ENCODE measurements at places on chromosomes 4 and X. TPM values are rescaled to one million over a fixed set of nuclear protein-coding genes. Genes with fewer than 3 reads are reported as not detected.

The SOX3 gene
- total RNA-seq: not detected

The LONRF3 gene
- total RNA-seq: 16.2 TPM

The GPC3 gene
- 2.1 TPM for total RNA-seq

The ZNF718 gene
- 5.2 TPM for total RNA-seq

The ATP2B3 gene
- total RNA-seq: 0.07 TPM

The ARL13A gene
- total RNA-seq: not detected

The TMEM192 gene
- total RNA-seq: 18.7 TPM

The VGLL1 gene
- not detected for total RNA-seq

The TBC1D19 gene
- total RNA-seq: 3.7 TPM

The WDR17 gene
- 4.9 TPM for total RNA-seq

The DOK7 gene
- 0.39 TPM for total RNA-seq

The NALF2 gene
- total RNA-seq: 0.98 TPM

The VCX2 gene
- total RNA-seq: not detected

The TLR2 gene
- total RNA-seq: 12.9 TPM

GRCh38 chr4:118981839-118982381 is 93.3 kb downstream of the SYNPO2 start:
- DNase-seq: peak; percentile 70

DNA sequence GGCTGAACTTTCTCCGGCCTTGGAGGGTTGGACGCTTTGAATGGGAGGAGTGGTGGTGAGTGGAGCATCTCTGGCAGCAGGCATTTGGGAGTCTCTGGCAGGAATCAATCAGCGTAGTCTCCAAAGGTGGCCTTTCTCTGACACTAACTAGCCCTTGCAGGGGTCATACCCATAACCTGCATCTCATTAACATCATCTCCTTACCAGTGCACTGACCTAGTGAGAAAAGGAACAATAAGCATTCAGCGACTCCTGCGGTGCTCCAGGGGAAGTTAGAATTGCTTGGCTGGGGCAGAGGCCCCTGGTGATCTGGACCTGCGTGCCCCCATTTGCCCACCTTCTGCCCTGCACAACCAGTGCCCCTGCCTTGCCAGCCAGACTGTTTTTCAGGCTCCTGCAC is 161.9 kb downstream of the PTTG2 start:
- no peak for DNase-seq

- no peak for DNase-seq
Measured at GRCh38 chrX:131837325-131837724, 185.8 kb upstream of the STK26 start.

GRCh38 chr4:16759931-16760582 is 138.4 kb downstream of the LDB2 start:
- no peak for DNase-seq

GRCh38 chr4:72375073-72375736 is 193.8 kb downstream of the ADAMTS3 start:
- DNase-seq: no peak

- DNase-seq: no peak
Measured at GRCh38 chr4:186852073-186852420, 128.4 kb upstream of the FAT1 start.

DNA sequence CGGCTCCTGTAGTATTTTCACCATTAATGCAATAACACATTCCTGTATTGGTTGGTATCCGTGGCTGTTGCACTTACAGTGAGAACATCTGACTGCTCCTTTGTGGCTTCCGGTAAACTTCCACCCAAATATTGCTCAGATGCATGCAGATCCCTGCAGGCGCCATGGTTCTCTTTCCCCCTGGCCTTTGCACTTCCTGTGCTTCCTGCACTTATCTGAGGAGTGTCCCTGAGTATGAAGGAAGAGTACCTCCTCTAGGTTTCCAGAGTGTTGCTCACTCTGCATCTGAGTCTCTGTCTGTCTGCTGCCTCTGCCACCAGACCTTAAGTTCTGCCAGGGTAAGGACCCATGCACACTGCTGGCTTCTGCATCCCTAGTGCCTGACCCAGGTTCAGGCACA is 117.2 kb upstream of the SLC34A2 start:
- no peak for DNase-seq

GRCh38 chr4:102789317-102789717 is 28.5 kb upstream of the MANBA start:
- DNase-seq: no peak

DNA sequence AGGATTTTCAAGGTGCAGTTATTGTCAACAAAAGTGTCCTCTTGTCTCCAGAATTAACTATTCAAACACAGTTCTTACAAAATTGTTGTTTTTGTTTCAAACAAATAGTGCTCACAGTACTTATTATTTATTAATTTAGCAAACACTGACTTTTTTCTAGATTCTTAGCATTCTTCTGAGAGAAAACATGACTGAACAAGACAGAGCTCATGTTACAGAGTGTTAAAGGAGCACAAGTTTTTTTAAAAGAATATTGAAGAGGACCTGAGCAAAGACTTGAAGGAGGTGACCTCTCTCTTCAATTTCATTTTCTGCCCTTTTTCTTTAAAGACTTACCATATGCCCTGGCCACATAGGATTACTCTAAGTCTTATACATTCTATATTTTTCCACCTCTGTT is 2220.3 kb upstream of the AGA start:
- DNase-seq: no peak

DNA sequence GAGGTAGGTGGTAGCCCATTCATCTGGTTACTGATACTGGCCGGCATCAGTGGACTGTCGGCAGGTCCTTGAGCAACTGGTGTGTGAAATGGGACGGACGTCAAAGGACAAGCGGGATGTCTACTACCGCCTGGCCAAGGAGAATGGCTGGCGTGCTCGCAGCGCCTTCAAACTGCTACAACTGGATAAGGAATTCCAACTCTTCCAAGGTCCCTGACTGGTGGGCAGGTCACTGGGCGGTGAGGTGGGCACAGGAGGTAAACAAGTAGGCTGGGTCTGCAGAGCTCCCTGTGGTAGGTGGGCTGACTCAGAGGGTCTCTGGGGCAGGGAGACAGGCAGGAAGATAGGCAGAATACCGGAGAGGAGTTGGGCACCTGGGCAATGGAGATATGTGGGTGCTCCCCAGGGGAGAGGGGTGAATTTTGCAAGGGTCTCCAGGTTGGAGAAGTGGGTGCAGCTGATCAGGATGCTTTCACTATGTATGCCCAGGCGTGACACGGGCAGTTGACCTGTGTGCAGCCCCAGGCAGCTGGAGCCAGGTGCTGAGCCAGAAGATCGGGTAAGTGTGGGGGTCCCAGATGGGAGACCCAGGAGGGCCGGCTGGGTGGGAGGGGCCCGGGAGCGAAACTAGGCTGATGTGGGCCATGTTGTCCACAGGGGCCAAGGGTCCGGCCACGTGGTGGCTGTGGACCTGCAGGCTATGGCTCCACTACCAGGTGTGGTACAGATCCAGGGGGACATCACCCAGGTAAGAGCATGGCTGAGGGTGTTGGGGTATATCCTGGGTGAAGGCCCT is 2.2 kb downstream of the FTSJ1 start:
- no peak for DNase-seq

GRCh38 chr4:15769202-15769601 is 8.9 kb upstream of the CD38 start:
- DNase-seq: no peak

- no peak for DNase-seq
Measured at GRCh38 chrX:17440258-17440657, 65.3 kb downstream of the NHS start.

GRCh38 chr4:185700630-185701029 is 111.4 kb downstream of the SORBS2 start:
- no peak for DNase-seq

DNA sequence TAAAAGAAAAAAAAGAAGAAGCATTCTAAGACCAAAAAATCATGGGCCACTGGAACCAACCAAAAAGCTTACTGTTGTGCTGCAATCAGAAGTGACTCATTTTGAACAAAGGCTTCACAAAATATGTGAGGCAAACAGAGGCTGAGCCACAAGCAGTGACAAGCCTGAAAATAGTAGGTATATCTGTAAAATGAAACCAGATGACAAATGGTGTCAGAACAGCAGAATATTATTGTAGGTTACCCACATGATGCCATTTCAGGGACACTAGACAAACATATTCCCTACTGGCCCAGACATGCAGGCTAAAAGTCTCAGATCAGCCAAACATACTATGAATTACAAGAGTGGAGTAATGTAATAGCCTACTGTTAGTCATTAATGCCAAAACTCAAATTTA is 1301.8 kb upstream of the DIAPH2 start:
- DNase-seq: no peak

- no peak for DNase-seq
Measured at GRCh38 chr4:184103527-184104264, 114.0 kb downstream of the ENPP6 start.

- DNase-seq: no peak
Measured at GRCh38 chr4:182338063-182338462, 94.9 kb downstream of the TENM3 start.

- DNase-seq: no peak
Measured at GRCh38 chr4:53575552-53575951, 15.7 kb downstream of the LNX1 start.

DNA sequence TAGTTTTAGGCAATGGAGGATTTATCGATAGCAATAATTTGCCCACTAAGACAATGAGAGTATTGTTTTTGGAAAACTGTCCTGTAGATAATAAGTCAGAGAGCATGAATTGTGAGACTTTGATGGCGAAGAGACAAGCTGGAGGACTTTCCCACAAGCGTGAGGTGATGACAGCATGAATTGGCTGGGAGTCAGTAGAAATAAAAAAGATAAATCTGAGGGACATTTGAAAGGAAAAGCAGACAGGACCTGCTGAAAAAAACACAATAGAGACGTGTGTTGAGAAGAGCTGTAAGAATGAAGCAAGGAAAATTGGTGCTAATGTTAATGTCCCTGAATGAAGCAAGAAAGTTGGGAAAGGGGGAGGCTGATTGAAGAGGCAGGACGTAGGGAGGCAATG is 233.5 kb downstream of the DCTD start:
- DNase-seq: no peak

DNA sequence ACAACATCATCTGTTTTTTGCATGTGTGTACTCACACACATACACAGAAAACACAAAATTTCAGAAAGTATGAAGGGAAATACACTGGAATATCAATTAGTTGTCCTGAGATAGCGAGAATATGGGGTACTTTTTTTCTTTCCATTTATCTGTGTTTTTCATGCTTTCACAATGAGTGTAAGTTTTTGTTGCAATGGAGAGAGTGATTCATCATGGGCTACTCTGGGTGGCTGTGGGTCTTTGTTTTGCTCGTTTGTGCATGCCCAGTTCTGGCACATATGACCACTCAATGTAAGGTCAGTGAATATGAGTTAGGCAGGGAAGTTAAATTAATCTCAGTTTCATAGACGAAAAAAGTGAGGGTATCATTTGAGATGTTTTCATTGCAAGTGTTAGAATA is 26.9 kb downstream of the XK start:
- no peak for DNase-seq

- DNase-seq: no peak
Measured at GRCh38 chr4:159201168-159201567, 98.3 kb downstream of the RAPGEF2 start.

DNA sequence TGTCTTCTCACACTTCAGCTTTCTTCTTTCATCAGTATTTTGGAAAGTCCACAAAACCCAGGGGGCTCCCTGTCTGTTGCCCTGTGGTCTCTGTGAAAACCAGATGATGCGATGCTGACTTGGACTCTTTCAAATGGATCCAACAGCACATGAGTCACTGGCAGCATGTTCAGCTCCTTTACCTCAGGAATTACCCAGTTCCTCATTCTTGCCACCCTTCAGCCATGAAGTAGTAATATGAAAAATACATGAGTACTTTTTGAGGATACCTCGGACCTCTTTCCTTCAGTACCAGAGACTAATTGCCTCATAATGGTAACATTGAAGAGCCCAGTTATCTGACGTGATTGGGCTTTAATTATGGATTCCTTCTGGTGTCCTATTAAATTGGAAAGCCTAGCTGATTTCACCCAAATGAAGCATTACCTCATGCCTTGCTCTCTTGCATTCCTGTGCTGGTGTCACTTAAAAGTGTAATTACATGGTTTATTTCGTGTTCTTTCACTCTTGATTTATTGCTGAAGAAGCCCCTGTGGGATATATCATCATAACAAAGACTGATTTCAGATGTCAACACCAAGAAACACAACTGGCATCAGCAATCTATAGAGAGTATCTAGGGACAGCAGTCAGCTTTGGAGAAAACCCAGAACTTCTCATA is 63.4 kb downstream of the NFKB1 start:
- DNase-seq: no peak

GRCh38 chr4:52883707-52884669 is 21.9 kb downstream of the RASL11B start:
- no peak for DNase-seq

DNA sequence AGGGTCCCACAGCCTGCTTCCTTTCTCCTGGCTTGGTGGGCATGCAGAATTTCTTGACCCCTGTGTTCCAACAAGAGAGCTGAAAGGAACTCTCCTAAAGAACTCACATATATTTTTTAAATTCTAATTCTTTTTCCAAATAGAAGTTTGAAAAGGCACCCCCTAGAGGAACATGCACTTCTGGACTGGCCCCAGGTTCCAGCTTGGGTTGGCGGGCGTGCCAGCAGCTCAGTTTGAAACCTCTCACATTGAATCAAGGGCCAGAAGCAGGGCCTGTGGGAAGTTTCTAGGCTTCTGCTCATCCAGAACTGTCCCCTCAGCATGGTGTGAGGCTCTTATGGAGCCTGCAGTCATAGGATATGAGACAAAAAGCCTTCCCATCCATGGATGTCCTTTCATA is 132.6 kb downstream of the ATG4A start:
- DNase-seq: no peak

GRCh38 chr4:3802571-3803474 is 36.6 kb downstream of the ADRA2C start:
- no peak for DNase-seq

DNA sequence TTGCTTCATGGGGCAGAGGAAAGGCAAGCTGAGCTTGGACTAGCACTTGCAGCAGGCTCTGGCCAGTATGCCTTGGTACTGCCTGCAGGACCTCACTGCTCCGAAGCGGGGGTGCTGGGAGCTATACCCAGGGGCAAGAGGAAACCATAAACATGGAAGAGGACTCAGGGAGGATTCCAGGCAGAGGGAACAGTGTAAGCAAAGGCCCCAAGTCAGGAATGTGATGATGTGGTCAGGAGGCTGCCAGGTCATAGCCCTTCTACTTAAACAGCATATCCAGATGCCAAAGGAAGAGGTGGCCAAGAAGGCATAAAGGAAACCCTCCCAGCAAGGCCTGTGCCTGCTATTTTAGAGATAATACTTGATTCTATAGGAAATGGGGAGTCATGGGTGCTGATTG is 31.1 kb downstream of the RAB40AL start:
- no peak for DNase-seq

GRCh38 chr4:57426779-57427395 is 316.7 kb upstream of the IGFBP7 start:
- peak; percentile 75 for DNase-seq

All from mucosa of descending colon (tissue), 3 donors.